GF-D8 (cell line): ENCODE measurements at places on chromosomes 5 and 9.

DNA sequence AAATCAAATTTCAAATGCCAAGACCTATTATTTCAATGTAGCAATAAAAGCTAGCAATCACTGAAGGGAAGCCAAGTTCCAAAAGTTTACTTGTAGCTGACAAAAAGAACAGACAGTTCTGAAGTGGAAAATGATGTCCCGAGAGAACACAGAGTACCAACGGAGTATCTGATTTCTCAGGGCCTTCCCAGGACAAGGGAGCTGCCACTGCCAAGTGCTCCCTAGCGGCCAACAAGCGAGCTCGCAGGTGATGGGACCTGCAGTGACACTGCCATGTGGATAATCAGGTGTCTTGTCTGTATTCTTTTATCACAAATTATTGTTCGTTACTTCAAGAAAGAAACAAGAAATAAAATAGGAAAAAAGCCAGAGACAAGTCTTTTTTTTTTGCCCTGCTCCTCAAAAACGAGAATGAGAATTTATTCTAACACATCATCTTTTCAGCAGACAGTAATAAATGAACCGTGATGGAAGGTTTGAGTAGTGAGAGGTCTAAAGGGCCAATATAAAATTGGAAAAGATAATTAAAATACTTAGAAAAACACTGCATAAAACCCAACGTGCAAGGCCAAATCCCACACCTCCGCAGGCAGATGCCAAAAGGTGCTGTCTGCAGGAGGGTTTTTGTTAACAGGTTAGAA lies 159.4 kb downstream of the MYO10 start:
- DNase-seq, result no peak

DNA sequence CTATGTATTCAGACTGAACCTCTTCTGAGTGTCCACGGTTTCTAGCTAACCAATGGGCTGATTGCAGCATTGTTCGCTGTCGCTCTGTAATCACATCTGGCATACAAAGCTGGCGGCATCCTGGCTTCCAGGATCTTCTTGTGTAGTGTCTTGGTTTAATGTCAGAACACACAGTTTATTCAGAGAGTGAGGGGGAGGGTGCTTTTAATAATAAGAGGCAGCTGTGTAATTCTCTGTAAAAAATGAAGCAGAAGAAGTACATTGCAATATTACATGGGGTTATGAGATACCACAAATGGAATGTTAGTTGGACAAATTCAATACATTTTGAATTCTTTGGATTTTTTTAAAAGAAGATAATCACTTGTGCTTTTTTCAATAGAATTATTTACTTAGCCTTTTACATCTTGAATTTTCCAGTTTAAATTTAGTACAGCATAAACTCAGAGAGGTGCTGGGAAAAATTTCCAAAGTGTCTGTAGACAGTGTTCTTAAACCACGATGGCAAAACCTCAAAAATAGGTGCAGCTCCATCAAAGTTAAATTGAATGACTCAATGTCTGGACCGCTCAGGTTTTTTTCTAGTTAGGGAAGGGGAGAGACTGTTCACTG lies 206.0 kb downstream of the PCSK1 start:
- DNase-seq, result no peak

DNA sequence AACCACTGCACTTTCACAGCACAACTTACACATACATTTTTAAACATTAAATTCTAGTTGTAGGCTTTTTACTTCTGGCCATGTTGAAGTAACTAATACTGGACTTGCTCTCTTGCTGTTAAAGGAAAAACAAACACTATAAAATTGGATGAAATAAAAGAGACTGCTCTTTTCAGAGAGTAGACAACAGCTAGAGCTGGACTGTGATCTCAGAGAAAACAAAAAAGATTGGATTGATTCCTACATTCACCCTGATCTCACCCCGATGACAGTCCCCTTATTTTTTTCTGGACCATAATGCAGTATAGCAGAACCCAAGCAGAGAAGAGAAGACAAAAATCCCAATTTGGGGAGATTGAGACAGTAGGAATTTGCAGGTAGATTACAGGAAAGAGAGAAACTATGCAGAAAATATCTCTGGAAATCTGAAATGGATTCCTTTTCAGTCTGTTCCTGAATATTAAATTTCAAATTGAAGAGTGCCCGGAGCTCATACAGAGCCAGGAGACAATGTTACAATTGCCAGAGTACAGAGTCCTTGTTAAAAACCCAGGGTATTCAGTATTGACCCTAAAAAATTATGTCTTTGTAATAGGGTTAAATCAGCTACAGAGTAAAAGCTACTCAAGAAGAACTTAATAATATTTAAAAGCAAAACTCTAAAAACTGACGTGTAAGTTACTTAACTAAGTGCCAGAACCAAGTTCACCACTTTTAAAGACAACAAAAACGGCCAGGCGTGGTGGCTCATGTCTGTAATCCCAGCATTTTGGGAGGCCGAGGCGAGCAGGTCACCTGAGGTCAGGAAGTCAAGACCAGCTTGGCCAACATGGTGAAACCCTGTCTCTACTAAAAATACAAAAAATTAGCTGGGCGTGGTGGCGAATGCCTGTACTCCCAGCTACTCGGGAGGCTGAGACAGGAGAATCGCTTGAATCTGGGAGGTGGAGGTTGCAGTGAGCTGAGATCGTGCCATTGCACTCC lies 208.6 kb downstream of the MPDZ start:
- DNase-seq, result no peak

DNA sequence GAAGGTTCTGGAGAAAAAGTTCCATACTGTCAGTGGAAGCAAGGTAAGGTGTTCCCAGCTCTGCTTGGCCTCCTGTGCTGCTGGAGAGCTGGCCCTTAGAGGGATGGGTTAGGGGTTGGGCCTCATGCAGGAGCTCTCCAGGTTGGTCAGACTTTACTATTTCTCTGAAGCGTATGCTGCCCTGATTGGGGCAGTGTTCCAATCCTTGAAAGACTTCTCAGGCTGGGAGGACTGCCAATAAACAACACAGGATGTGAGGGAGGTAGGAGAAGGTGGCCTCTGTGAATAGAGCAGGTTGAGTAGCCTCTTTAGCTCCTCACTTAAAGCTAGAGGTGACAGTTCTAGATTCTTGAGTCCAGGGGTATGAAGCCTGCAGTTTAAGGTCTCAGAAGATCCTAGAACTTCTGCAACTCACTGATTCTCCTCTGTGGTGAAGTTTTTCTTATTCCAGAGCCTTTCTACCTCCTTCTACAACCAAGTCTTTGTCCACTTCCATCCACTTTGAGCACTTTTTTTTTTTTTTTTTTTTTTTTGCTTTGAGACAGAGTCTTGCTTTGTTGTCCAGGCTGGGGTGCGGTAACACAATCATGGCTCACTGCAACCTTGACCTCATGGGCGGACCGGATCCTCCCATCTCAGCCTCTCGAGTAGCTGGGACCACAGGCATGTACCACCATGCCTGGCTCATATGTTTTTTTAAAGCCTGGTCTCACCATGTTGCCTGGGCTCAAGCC lies 3.0 kb downstream of the HNRNPAB start:
- no peak for DNase-seq

DNA sequence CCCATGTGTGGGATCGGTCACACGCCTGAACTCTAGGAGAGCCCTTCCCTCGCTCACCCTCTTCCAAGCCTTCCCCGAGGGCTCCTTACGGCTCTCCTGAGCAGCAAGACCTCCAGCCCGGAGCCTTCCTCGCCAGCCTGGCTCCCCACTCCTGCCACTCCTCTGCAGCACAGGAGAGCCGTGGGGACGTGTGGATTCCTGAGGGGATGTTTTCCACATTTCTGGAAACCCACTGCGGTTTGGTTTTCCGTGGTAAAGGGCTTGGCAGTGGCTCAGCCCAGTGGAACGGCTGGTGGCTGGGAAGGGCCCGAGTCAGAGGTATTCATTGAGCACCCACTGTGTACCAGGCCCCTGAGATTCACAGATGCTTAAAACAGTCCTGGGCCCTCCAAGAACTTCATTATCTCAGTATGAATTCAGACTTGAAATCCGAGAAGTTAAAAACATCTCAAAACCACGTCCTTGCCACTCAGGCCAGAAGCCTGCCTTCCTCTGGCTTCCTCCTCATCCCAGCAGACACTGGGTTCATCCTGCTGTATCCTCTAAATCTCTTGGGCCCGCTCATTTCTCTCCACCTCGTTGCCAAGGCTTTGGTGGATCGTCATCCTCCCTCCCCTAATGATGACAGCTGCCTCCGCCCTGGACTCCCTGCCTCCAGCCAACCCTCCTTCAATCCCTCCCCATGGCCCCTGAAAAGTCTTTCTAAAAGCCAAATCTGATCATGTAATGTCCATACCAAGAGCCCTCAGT lies 109.6 kb downstream of the FGF18 start:
- no peak for DNase-seq
